ENCODE measurements at places on chromosomes 2 and 18.

DNA sequence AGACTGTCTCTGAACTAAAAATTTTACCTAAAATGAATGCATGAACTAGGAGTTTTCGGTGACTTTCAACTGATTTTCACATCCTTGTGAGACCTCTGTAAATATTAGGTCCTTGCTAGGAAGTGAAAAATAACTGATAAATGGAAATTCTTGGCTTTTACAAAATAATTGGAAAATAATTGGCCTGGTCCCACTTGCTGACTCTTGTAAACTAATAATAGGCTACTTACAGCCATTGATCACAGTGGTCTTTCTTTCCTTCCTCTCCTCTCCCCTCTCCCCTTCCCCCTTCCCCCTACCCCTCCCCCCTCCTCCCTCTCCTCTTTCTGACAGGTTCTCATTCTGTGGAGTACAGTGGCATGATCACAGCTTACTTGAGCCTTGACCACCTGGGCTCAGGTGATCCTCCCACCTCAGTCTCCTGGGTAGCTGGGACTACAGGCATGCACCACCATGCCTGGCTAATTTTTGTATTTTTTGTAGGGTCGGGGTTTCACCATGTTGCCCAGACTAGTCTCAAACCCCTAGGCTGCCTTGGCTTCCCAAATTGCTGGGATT is 38.3 kb downstream of the UGP2 start:
- DNase-seq = no peak

- DNase-seq = no peak
Measured at GRCh38 chr2:241136191-241136590, 13.1 kb downstream of the PASK start.

DNA sequence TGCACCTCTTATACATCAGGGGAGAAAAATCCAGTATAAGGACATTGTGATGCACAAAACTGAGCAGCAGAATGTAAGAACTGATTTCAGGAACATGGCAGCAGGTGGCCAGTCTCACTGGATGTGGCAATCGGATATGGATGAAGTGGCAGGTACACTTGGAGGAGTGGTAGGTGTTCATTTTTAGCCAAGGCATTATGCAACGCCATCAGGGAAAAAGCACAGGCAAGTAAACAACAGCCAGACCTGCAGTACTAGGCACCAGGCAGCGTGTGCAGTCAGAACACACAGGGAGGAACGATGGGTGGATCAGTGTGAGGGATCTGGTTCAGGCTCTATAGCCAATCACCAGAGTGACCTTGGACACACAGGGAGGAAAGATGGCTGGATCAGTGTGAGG is 77.4 kb upstream of the GCFC2 start:
- no peak for DNase-seq

- DNase-seq = no peak
Measured at GRCh38 chr18:4807604-4808293, 352.6 kb upstream of the DLGAP1 start.

DNA sequence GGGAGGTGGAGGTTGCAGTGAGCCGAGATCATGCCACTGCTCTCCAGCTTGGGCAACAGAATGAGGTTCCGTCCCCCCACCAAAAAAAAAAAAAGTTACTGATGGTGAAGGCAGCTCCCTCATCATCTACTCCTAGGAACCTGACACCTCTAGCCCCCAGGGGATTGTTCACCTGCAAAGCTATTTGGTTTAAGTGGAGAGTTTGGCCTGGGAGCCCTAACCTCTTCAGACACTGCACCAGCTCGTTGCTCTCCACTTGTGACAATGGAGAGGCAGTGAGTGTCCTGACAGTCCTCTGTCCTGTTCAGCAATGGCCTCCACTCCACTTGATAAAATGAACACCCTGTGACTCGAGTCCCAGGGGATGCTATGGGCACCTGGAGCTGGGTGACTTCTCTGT is 43.5 kb downstream of the ATP6V1C2 start:
- DNase-seq = no peak

DNA sequence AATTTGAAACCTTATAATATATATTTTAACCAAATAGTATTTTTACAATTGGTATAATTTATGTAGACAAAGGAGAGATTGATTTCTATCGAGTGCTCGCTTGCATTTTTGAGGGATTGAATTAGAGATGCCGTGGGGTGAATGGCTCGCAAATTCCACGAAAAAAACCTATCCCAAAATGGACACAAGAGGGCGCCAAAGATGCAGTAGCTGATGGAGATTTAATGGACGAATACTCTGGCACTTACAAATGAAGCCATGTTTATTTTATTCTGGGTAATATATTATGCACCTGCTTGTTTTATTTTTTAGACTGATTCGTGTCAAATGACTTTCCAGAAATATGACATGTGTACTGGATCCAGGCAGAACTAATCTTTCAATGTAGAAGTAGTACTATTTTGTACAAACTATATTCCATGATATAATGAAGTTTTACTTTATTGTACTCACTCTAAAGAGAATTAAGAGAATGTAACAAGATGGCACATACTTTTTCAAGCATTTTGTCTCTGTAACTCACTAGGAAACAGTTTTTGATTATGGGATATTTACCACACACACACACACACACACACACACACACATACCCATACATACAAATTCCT is 505.4 kb downstream of the PLCL1 start:
- DNase-seq = peak; percentile 36

GRCh38 chr2:66531155-66531554 is 96.2 kb downstream of the MEIS1 start:
- no peak for DNase-seq

- DNase-seq = no peak
Measured at GRCh38 chr2:72937356-72937669, 20.0 kb downstream of the EMX1 start.

- DNase-seq = no peak
Measured at GRCh38 chr2:180943275-180943674, 37.1 kb upstream of the UBE2E3 start.

Data from hepatic stellate cell (primary cell).